ENCODE measurements at places on chromosomes 16 and 17.
A peak's percentile ranks its signal among the peaks of the same experiment; 100 is the strongest.

GRCh38 chr16:56422896-56423441 is 2.4 kb downstream of the AMFR start:
- peak; percentile 43 for DNase-seq

GRCh38 chr17:62822080-62822904 is 14.2 kb upstream of the MARCHF10 start:
- no peak for DNase-seq

DNA sequence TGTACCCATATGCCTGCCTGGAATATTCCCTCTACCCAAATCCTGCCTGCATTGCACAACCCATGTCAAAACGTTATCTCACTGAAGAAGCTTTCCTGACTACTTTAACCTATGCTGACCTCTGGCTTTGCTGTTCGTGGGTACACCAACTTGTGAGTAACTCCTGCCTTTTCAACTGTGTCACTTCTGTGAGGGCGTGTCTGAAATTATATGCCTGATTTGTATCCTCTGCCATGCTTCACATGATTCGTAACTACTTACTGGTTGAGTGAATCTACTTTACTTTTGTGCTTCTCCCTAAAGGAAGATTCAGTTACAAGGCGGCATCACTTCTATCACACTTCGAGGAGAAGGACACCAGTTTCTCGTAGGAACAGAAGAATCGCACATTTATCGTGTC is 33.3 kb upstream of the USP43 start:
- no peak for DNase-seq

- no peak for DNase-seq
Observed at GRCh38 chr16:49061137-49061714, 220.4 kb downstream of the CBLN1 start.

DNA sequence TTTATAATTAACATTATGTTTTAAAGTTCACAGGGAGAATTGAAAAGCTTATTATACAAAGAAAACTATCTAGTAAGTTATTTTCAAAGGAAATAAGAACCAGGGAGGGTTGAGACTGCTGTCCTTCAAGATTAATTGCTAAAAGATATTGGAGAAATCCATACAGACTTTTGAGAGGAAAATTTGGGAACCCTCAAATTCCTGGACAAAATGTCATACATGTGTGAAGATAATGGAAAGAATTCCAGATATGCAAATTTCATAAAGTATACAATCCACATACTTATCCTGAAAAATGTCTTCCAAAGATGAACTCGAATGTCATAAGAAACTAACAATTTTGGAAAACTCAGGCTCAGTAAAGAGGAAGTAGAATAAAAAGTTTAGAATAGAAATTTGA is 213.8 kb downstream of the HS3ST3A1 start:
- no peak for DNase-seq

DNA sequence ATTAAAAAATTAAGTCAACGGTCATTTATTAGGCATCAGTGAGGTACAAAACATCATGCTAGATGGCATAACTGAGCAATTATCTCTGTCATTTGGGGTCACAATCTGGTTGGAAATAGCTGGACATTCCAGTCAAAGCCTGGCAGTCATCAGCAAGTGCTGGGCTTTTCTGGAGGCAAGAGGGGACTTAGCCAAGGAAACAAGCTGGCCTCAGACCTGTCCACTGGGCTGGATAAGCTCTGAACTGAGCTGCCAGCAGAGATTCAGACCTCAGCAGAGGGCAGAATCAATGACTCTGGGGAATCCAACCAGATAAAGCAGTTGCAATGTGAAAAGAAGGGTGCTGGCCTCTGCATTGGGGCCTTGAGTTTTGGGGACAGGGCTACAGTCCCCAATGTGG is 161.9 kb upstream of the NOL11 start:
- no peak for DNase-seq

DNA sequence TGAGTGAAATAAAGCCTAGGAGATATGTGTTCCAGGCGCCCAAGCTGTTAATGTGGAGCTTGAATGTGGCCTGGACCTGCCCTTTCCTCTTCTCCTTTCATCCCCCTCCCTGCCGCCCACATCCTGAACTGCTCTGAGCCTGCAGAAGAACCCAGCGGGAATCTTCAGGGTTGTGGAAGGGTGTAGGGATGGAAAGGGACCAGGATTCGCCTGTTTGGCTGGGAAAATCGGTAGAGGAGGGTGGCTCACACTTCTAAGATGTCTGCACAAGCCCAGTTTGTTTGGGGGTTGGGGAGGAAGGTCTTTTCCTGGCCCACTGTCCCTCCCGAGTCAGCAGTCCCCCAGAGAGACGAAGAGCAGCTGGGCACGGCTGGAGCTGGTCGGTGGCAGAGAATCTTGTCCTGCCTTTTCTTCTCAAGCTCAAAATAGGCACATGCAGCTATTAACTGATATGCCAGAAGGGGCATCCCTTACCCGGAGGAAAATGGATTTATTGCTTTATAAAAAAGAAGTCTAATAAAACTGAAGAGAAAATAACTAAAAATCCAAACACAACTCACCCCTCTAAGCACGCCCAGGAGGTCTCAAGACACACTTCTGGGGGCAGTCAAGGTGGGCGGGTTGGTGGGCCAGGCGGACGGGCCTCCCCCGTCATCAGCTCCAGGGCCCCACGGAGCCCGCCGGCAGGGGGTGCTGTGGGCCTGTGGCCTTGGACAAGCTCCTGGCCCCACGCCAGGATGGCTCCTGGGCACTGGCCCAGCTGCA is 11.5 kb upstream of the PITPNA start:
- peak; percentile 78 for DNase-seq

GRCh38 chr17:27878776-27879562 is 14.2 kb downstream of the LYRM9 start:
- no peak for DNase-seq

DNA sequence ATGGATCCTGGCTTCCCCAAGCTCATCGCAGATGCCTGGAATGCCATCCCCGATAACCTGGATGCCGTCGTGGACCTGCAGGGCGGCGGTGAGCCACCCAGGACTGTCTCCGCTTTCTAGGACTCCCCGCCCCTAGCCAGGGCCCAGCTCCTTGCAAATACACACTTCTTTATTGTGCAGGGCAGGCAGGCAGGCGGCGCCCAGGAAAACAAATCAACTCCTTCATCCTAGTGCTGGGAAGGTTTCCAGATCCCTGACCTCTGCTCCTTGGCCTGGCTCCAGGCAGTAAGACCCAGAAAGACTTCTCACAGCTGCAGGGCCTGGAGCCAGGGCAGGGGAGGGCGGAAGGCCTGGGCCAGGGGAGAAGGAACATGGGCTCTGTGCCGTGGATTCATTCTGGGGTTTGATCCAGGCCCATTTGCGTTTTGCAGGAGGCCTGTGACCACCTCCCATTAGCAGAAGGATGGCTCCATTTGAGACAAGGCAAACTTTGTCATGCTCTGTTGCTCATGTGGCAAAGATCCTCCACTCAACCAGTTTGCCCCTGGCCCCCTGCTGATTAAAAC is 6.0 kb upstream of the LPCAT2 start:
- peak; percentile 99 for DNase-seq

DNA sequence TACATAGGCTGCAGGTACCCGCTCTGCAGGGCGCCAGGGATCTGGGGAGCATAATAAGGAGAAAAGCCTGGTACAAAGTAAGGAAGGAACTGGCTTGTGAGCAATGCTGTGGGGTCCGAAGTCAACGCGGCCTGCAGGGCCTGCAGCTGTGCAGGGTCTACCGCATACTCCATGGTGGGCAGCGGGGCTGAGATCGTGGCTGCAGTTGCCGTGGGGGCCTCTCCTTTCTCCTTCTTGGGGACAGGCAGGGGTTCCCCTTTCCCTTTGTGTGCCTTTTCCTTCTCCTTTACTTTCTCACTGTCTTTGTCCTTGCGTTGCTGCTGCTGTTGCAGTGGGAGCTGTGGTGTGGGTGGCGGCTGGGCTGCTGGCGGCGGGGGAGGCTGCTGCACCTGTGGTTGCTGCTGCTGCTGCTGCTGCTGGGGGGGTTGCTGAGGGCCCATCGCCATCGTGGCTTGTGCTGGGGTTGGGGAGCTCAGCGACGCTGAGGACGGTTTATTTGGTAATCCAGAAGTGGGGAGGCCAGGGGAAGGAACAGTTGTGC is 259.6 kb downstream of the ZFHX3 start:
- no peak for DNase-seq

- peak; percentile 97 for DNase-seq
Observed at GRCh38 chr17:82674656-82675475, 23.6 kb downstream of the RAB40B start.

DNA sequence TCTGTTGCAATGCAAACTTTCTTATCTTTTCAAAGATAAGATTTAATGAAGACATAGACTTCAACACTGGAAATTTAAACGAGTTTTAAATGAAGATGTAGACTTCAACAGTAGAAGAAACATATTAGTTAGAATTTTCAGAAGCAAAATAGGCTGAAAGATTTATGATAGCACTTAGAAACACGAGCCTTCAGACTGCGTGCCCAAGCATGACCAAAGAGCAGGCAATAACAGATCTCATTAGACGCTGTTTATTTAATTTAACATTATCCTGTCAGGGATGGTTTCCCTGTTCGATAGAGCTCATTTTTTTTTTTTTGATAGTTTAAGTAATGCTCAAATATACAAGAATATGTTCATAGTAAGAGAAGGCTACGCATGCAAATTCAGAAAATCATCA is 604.7 kb upstream of the SOX9 start:
- no peak for DNase-seq

GRCh38 chr16:86382774-86383407 is 127.4 kb upstream of the FOXF1 start:
- DNase-seq = no peak

- peak; percentile 91 for DNase-seq
Observed at GRCh38 chr17:8152112-8152775, at the start of gene PER1. TSS of gene PER1 (minus strand) at chr17:8152404. CDS start at chr17:8150706, 1,698 bp downstream.

GRCh38 chr16:58938811-58939210 is 204.7 kb upstream of the GOT2 start:
- DNase-seq = no peak

DNA sequence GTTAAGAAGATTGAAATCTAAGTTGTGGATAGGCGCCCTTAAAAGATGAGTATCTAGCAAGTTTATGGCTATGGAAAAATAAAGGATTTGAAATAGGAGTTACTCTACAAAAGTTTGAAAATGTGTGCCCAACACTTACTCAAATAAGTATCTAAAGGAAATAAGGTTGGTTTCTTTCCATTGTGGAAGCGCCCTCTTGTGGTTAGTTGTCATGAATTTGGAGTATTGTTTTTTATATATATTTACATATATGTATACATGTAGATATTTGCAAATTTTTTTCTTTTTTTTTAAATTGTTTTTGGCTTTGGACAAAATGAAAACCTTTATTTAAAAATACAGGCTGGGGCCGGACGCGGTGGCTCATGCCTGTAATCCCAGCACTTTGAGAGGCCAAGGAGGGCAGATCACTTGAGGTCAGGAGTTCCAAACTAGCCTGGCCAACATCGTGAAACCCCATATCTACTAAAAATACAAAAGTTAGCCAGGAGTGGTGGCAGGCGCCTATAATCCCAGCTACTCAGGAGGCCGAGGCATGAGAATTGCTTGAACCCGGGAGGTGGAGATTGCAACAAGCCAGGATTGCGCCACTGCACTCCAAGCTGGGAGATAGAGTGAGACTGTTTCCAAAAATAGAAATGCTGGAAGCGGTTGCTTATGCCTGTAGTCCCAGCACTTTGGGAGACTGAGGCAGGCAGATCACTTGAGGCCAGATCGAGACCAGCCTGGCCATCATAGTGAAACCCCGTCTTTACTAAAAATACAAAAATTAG is 24.0 kb upstream of the VPS4A start:
- peak; percentile 74 for DNase-seq

- DNase-seq = peak; percentile 13
Observed at GRCh38 chr17:2598166-2598565, 4.7 kb downstream of the PAFAH1B1 start.

DNA sequence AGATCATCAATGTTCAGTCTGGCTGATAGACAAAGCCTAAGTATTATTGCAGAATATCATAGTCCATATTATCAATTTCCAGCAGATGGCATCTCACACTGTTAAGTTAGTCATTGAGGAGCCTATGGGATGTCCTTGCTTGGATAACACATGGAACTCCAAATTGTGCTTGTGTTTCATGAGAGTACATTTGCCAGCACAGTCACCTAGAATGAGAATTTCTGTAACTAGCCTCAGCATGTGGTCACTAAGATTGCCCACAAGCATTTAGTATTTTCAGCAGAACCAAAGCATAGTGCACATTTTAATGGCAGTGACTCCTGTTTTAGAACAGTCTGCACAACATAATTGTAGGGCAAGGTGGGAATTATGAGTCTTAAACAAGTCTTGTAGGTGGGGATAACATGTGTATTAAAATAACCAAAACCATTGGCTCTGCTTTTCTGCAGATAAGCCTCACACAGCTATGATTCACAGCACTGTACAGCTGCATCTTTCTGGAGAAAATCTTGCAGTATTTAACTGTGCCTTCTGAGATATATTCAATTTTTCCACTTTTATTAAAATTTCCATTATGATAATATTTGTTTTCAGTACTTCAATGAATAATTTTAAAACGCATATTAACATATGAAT is 882.8 kb upstream of the SOX9 start:
- peak; percentile 68 for DNase-seq

DNA sequence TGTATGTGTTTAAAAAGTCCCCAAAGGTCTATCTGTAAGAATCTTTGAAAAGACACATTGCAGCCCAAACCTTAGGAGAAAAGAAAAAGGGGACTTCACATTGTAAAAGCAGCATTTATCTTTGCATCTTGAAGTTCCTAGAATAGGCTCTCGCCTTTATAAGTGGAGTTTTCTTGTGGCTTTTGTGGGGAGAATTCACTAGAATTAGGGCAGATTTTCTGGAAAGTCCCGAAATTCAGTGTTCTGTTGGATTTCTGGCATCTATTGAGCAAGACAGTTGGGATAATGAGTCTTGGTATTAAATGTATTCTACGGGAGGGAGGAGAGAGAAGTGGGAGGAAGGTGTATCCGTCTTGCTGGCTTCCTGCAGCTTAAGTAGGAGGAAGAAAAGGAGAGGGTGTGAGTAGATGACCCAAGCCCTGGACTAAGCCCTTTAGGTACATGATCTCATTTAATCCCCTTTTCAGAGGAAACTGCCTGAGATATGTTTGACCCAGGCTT is 62.6 kb downstream of the PRKCA start:
- no peak for DNase-seq

DNA sequence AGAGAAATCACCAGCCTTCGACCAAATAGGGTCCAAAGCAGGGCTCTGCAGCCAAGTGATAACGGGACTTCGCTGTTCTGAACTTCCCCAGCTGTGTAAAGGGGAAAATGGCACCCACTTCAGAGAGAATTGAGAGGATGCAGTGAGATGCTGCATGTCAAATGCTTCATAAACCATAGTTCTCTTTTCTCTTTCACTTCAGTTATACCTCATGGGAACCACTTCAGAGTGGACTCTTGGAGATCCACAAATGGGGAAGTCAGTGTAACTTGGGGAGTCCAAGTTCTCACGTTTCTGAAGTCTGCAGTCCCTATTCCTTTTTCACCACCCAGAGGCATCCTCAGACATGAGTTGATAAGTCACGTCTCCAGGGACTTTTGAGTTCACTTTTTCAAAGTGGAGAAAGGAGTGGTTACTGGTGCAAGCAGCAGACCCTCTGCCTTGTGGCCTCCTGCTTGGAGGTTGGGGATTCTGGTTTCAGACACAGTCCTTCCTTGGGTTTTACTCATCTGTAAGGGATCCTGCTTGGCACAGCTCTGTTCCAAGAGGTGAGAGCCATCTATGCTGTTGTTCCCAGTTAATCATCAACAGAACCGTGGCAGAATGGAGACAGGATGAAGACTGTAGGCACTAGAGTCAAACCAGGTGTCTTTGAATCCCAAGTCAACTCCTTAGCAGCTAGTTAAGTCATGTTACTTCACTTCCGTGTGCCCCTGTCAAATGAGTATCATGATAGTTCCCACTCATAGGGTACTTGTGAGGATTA is 123.4 kb upstream of the NOL11 start:
- DNase-seq = no peak

Data from pons (tissue), 1 donor.